ENCODE measurements at places on chromosomes 5 and 9. TPM values are rescaled to one million over a fixed set of nuclear protein-coding genes. Genes with fewer than 3 reads are reported as not detected.
A peak's percentile ranks its signal among the peaks of the same experiment; 100 is the strongest.

DNA sequence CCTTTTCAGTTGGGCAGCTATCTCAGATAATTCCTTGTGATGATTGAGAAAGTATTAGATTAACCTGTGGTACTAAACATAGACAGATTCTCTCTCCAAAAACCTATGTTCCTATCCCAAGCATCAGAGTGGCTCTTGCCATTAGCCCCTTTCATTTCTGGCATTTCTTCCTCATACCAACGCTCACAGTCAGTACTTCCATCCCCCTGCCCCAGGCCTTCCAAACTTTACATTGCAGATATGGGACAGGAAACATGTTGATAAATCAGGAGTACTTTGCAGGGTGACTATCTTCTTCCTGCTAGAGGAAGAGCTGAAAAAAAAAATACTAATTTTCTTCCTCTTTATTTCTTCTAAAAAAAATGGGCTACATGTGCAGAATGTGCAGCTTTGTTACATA is 442.6 kb upstream of the RGMB start:
- DNase-seq: no peak

DNA sequence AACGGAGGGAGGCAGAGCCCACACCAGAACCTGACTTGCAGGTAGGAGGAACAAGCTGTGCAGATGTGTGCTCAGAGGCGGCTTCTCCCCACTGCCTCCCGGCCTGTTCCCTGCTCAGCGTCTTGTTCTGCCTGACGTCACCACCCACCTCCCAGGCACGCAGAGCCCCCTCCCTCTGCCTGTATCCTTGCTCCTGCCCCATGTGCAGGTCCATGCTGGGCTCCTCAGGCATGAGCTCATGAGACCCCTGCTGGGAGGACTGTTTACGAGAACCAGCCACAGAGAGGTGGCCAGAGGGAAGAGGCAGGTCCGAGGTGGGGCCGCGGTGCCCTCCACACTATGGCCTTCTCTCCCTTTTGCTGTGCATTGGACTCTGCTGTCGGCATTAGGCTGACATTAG is 45.5 kb downstream of the SLC6A3 start:
- no peak for DNase-seq

GRCh38 chr5:84673785-84674184 is 289.1 kb upstream of the EDIL3 start:
- no peak for DNase-seq

DNA sequence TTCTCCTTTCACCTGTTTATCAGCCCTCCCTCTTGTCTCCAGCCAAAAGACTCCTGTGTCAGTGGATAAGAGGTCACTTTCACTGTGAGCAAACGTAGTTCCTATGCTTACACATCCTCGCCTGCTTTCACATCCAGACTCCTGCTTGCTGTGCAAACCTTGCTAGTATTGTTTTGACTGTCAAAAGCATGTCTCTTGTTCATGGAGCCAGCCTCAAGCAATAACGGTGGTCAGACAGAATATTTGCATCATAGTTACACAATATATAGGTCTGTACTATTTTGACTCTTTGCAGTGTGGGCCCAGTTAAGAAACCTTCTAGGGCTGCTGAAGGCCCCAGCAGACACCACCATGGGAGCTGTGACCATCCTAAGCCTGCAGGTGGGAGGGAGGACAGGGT is 420.0 kb downstream of the SEMA5A start:
- no peak for DNase-seq

DNA sequence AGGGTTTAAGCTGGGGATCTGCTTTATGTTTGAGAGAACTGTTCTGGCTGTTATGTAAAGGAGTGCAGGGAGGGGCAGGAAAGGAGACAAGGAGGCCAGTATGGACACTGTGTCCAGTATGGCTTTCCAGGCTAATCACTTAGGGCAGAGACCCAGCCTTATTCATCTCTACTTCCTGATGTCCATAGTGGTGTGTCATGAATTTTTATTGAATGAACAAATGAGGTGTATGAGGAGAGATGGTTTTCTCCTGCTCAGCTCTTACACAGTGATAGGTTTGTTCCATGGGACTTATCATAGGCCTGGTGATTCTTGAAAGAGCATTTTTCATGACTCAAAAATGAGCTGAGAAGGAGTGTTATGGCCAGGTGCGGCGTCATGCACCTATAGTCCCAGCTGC is 20.5 kb upstream of the FGFR4 start:
- DNase-seq: no peak

DNA sequence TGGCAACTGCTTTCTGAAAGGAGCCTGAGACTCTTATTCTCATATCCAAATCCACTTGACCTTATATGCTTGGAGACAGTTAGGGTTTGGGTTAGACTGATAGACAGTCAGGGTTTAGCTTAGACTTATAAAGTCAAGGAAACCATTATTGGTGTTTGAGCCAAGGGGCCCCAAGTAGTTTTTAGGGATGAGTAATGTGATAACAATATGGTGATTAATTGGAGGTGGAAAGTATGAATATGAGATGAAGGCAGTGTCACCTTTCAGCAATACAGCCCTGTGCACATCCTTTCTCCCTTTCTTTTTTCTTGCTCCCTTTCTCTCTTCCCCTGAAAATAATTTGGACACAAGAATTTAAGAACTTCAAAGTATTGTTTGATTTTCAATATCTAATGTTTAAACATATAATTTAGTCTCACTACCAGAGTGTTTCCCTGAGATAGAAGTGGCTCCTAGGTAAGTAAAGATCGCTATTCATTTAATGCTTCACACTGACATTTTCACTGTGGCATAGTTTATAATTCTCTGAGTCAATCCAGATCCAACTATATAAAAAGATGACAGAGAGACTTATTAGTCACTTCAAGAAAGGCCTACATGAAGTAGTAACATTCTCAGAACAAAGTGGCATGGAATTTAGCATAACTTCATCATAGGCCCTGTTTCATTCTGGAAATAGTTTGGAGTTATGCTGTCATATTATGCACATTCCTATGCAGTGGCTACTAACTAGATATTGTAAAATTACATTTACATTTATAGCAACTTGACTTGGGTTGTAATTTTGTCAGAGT is 200.8 kb downstream of the CHSY3 start:
- no peak for DNase-seq

- no peak for DNase-seq
These were observed 83.9 kb upstream of the TAS2R1 start for GRCh38 chr5:9713959-9714586.

DNA sequence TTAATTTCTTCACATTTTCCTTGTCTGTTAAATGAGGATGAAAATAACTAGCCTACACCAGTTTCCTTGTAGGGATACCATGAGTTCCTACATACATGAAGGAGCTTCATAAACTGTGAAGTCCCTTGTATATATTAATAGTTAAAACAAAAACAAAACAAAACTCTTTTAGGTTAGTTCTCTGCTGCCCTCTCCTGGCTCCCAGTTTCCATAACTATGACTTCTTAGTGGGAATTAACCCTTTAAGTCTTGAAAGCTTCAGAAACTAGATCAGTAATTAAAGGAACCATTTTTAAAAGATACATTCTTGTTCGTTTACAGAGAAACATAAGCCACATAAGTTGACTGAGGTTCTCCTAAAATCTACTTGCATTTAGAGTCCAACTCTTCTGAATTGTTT is 500.0 kb upstream of the C9orf72 start:
- no peak for DNase-seq

DNA sequence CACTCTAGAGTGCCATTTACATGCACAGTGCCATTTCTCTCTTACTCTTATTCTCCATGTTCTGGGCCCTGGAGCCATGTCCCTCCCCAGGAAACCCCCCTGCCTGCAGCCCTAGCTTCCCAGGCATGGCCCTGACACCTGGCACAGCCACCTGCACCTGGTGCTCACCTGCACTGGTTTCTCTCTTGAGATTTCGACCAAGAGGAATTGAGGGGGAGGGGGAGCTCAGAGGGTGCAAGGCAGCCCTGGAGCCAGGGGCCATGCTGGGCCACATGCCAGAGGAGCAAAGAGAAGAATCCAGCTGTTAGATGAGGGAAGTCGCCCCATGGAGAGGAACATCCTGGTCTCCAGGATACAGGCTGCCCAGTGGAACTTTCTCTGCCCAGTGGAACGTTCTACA is 65.0 kb upstream of the RAPGEF1 start:
- DNase-seq: no peak

DNA sequence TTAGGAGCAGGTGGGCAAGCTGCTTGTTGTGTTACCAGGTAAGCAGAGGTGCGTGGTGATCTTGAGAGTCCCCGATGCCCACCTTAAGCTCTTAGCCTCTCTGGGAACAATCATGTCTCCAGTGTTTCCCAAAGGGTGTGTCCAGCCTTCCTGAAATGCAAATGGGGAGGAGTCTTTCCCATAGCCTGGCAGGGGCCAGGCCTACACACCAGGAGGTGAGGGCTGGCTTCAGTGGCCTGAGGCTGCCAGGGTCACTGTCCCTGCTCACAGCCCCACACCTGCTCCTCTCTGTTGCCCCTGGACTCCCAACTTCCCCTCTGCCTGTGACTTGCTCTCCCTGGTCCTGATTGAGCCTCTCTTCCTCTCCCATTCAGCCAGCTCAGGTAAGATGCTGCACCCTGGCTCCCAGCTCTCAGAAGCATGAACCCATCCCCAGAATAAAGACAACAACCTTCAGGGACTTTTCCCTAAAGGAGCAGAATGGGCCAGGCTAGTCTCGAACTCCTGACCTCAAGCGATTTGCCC is 65.7 kb upstream of the PHYKPL start:
- peak; percentile 32 for DNase-seq

Gene MRPS27
- total RNA-seq: 49.2 TPM

Gene RNF180
- total RNA-seq: 23.9 TPM

Measured in sigmoid colon (tissue), 7 donors.